ENCODE measurements at places on chromosomes 2 and 18. TPM values are rescaled to one million over a fixed set of nuclear protein-coding genes. Genes with fewer than 3 reads are reported as not detected.

GRCh38 chr2:19695706-19696105 is 206.1 kb downstream of the TTC32 start:
- H3K27ac ChIP-seq: no peak overlapping the region
- DNase-seq: no peak
- no peaks in the 10 kb centered on the region for H3K36me3 ChIP-seq
- no peaks in the 10 kb centered on the region for H3K4me1 ChIP-seq
- H3K27me3 ChIP-seq: no peaks in the 10 kb centered on the region

DNA sequence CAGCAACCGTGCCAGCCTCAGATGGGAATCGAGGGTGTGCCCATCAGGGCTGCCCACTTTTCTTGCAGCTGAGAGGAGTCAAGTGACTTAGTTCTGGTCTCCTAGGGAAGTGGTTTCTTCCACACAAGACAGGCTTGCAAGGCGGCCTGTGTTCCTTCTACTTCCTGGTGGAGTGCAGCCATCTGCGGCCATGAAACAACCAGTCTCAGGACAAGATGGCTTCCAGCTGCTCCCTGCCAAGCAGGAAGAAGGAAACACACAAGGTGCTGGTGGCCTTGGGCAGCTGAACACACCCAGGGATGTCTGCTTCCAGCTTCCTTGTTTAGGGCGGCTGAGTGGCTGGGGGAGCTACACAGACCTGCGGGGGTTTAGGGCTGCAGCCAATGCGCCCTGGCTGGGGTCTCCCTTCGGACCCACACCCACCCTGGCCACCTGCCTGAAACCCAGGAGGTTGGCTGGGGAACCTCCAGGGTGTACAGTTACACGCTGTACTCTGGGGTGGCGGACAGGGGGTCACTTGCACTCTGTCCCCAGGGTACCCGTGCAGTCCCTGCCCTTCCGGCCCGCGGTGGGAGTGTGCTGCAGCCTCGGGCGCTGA is 34.7 kb downstream of the PTPN18 start:
- H3K4me3 ChIP-seq: peak overlapping the region; percentile 63
- DNase-seq: no peak
- no peaks in the 10 kb centered on the region for H3K36me3 ChIP-seq

Gene TMEM178A
- polyA plus RNA-seq: 9.9 TPM

- no peaks in the 10 kb centered on the region for H3K36me3 ChIP-seq
- H3K27me3 ChIP-seq: no peaks in the 10 kb centered on the region
- H3K4me1 ChIP-seq: no peaks in the 10 kb centered on the region
These were observed 354.5 kb downstream of the PID1 start for GRCh38 chr2:228916416-228917090.

DNA sequence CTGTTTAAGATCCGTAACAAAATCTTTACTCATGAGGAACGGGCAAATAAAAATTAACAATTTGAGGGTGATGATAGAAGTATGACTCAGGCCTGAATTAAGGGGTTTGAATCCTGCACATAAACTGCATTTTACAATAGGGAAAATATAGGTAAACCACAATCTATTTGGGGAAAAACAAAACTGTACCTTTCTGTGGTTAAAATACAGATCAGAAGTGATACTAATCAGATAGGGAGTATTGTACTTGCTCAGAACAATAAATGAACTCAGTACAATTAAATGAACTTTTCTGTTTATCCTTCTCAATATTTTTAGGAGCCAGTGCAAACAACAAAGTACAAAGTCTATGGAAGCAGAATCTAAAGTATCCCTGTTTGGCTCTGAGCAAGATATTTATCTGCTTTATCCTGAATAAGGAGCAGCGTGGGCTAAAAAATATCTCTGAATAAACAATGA is 287.3 kb downstream of the ZNF385B start:
- no peak for DNase-seq
- H3K27me3 ChIP-seq: no peaks in the 10 kb centered on the region
- no peak overlapping the region for H3K4me3 ChIP-seq
- no peaks in the 10 kb centered on the region for H3K4me1 ChIP-seq
- no peaks in the 10 kb centered on the region for H3K36me3 ChIP-seq

- H3K27me3 ChIP-seq: no peaks in the 10 kb centered on the region
- DNase-seq: no peak
- H3K36me3 ChIP-seq: no peaks in the 10 kb centered on the region
- H3K4me1 ChIP-seq: no peaks in the 10 kb centered on the region
- no peak overlapping the region for H3K4me3 ChIP-seq
These were observed 414.7 kb downstream of the THSD7B start for GRCh38 chr2:137180012-137180411.

Gene ADGRF3
- polyA plus RNA-seq: 1.5 TPM

DNA sequence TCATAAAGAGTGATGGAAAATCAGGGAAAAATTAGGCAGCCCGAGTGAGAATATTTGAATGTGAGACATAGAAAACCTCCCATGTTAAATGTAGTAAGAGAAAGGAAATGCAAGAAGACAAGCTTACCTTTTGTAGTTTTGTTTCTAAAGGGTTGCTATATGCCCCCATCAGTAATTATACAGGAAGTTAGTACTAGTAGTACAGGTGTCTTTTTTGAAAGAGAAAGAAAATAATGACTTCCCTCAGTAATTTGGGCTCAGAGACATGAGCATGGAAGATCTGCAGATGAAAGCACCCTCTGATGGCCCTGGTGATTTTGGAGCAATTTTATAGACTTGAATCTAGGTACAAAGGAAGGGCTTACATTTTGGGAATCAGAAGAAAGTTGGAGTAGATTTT is 80.8 kb downstream of the RHBDD1 start:
- no peaks in the 10 kb centered on the region for H3K4me1 ChIP-seq
- H3K36me3 ChIP-seq: no peaks in the 10 kb centered on the region

Gene GDF7
- polyA plus RNA-seq: 0.27 TPM

Gene AAK1
- polyA plus RNA-seq: 22.0 TPM

- no peak overlapping the region for H3K4me3 ChIP-seq
- H3K4me1 ChIP-seq: no peaks in the 10 kb centered on the region
- no peak overlapping the region for H3K27ac ChIP-seq
- H3K27me3 ChIP-seq: no peaks in the 10 kb centered on the region
- no peaks in the 10 kb centered on the region for H3K36me3 ChIP-seq
These were observed 479.7 kb upstream of the RAB6C start for GRCh38 chr2:129499747-129500146.

Gene GPR155
- 3.5 TPM for polyA plus RNA-seq

Gene FOXI3
- polyA plus RNA-seq: 0.08 TPM

GRCh38 chr18:66874812-66875474 is 271.1 kb upstream of the CDH19 start:
- no peaks in the 10 kb centered on the region for H3K36me3 ChIP-seq
- no peak overlapping the region for H3K27ac ChIP-seq
- H3K27me3 ChIP-seq: no peaks in the 10 kb centered on the region
- H3K4me3 ChIP-seq: no peak overlapping the region

Data from left lung (tissue), 14 donors.